NCI-H2081 (cell line): ENCODE measurements at places on chromosomes 11 and 22.

- DNase-seq: no peak
Measured at GRCh38 chr11:102079625-102080024, 30.6 kb upstream of the YAP1 start.

DNA sequence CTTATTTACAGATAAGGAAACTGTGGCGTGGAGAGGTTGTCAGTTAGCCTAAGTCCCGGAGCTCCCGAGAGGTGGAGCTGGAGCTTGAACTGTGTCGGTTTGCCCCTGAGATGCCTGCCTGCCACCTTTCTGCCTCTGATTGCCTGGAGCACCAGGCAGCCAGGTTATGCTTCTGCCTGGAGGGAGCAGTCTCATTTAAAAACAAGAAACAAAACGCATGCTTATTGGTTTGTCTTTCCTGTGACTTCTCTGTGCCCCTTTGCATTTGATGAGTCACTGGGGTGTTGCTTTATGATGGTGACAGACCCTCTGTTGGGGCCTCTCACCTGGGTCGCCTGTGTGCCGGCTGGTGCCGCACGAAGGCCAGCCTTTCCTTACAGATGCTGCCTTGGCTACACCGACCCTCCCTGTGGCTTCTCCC is 12.2 kb downstream of the AP2A2 start:
- DNase-seq: no peak

DNA sequence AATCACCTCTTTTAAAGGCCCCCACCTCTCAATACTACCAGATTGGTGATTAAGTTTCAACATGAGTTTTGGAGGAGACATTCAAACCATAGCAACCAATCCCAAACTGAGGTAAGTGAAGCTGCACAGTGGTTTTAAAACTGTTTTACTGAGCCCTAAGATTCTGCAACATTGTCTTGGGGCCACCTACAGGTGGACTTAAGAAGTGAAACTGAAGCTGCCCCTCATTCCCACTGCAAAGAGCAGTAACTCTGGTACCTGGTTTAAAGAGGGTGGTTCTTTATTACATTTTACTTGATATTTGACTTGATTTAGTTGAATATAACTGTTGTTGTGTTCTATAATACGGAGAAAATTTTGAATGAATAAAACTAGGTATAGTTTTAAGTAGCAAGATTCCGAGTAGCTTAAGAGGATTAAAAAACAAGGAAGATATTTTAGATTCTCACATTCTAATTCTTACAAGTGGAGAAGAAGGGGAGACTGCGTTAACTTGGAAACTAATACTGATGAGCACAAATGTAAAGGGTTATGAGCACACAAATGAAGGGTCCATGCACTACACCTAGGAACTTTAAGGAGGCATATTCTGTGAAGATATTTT is 26.7 kb downstream of the SYT9 start:
- no peak for DNase-seq

DNA sequence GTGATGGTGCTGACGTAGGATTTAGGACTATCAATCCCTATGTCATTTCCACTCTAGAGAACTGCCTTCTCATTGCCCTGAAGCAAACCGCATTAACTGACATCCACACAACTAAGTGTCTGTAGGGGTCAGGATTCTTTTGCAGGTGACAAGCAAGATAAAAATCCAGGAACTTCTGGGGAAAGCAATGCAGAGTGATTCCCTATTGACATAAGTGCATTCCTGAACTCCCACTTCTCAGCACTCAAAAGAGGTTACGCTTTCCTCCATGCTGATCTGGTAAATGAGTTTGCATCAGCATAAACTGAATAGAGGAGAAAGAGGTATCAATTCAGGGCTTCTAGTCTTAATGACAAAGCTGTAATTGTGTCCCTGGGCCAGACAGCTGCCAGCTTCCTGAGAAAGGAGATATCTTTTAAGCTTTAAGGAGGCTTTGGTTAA is 224.6 kb upstream of the ISX start:
- DNase-seq: no peak

- no peak for DNase-seq
Measured at GRCh38 chr11:33529461-33529860, 171.2 kb downstream of the C11orf91 start.

- DNase-seq: no peak
Measured at GRCh38 chr11:34274712-34275398, 83.0 kb downstream of the ABTB2 start.

DNA sequence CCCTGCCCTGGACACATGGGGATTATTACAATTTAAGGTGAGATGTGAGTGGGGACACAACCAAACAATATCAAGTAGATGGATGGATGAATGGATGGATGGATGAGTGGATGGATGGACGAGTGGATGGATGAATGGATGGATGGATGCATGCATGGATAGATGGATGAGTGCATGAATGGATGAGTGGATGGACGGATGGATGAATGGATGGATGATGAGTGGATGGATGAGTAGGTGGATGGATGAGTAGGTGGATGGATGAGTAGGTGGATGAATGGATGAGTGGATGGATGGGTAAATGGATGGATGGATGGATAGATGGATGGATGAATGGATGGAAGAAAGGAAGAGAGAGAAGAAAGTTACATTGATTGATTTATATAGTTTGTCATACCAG is 859 bp downstream of the LINC01488 start:
- DNase-seq: no peak

DNA sequence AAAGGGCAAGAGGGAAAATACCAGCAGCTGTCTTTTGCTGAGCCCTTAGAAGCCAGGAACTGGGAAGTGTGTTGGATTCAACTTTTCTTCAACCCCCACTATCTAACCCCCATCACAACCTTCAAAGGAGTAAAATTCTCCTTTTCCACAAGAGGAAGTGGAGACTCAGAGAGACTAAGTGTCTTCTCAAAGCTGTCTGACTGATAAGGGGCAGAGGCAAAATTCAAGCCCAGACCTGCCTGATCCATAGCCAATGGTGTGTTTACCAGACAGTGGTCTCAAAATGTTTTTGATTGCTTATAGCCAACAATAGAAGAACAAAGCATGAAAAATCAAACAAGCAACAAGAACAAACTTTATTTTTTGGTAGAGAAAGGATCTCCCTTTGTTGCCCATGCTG is 707.0 kb downstream of the NTM start:
- DNase-seq: no peak
